ENCODE measurements at places on chromosomes 6 and 20.

DNA sequence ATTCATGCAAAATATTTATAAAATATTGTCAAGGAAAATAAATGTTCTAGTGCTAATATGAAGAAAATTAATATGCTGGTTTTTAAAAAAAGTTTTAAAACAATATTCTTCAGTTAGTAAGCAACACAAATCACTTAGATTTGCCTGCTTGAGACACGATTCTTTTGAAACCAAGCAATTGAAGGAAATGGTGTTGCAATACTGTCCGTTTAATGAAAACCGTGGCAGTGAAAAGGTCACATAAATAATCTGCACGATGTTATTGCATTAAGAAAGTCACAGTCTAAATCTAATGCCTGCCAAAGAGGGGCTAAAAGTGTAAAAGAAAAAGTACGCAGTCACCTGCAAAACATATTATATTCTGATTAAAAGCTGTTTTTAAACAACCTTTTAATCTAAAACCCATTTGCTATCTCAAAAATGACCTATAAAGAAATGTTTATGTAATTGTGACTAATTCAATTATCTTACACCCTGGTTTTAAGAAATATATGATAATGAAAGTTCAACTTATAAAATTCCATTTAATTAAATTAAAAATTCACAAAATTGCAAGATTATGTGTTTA is 143.0 kb downstream of the GMDS start:
- no peak for DNase-seq

DNA sequence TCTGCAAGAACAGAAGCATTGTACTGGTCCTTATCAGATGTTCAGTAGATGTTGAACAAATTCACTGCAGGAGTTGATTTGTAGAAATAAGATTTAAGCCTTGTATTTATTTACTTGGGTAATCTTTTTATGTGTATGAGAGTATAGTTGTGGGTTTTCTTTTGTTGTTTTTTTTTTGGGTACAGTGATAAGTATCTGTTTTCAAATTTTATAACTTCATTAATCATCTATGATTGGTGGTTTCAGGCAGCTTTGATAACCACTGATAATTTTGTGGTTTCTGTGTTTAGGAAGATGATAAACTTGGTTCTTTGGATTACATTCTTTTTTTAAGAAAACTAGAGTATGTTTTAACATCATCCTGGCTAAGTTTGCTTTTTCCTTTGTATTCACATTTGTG is 2.8 kb downstream of the AFDN start:
- DNase-seq, result no peak

GRCh38 chr6:44311304-44311703 is 1.8 kb downstream of the AARS2 start:
- no peak for DNase-seq

DNA sequence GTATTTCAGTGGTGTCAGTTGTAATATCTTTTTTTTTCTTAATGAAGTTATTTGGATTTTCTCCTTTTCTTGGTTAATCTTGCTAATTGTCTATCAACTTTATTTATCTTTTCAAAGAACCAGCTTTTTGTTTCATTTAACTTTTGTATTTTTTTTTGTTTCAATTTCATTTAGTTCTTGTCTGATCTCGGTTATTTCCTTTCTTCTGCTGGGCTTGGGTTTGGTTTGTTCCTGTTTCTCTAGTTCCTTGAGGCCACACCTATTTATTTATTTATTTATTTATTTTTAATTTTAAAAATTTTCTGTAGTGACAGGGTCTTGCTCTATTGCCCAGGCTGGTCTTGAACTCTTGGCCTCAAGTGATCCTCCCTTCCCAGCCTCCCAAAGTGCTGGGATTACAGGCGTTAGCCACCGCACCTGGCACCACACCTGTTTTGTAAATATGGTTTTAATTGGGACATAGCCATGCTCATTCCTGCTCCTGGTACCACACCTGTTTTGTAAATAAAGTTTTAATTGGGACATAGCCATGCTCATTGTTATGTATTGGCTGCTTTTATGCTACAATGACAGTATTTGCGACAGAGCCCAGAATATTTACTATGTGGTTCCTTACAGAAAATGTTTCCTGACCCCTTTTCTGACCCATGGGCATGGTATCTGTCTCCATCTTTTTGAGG is 22.2 kb downstream of the KDM1B start:
- no peak for DNase-seq

GRCh38 chr6:136604928-136605510 is 54.8 kb upstream of the MAP7 start:
- DNase-seq, result no peak

- DNase-seq, result peak; percentile 4
Observed at GRCh38 chr6:87487555-87487954, 14.8 kb downstream of the SLC35A1 start.

DNA sequence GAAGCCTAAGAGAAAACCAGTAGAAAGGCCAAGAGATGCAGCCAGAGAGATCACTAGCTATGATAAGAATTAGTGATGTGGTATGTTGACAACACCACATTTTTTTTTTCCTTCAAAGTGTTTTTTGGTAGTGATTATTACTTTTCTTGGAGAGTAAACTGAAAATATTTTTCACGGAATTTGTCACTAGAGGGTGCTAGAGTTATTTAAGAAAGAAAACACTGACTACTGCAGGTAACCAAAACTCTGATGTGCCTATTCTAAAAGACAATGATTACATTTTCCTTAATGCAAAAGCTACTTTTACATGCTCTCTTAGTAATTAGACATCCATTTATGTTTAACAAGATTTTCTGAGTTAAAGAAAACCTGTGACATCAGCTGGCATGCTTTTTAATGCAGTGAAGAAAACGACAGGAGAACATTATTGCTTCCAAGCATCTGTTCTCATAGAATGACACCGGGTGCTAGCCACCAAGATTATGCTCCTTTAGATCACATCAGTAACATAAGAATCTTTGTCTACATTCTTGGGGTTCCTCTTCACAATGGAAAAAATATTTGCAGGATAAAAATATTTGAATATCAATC is 28.8 kb downstream of the RWDD2A start:
- DNase-seq, result peak; percentile 53

DNA sequence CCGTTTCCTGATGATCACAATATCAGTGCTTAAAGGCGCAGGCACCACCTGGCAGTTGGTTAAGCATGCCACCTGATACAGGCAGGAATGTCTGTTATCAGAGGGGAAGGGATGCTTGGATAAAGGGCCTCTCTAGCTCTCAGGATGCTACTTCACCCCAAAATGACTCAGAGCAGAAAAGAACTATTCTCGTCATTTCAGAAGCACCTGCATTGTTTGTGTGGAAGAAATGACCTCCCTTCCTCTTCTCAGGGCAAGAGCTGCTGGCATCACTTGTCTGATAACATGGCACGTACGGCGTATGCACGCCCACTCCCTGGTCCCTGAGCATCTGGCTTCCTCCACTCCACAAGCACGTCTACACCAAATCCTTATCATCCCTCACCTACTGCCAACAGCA is 47.3 kb downstream of the ATP9A start:
- no peak for DNase-seq

GRCh38 chr6:148842296-148843019 is 95.6 kb downstream of the UST start:
- DNase-seq, result peak; percentile 45

DNA sequence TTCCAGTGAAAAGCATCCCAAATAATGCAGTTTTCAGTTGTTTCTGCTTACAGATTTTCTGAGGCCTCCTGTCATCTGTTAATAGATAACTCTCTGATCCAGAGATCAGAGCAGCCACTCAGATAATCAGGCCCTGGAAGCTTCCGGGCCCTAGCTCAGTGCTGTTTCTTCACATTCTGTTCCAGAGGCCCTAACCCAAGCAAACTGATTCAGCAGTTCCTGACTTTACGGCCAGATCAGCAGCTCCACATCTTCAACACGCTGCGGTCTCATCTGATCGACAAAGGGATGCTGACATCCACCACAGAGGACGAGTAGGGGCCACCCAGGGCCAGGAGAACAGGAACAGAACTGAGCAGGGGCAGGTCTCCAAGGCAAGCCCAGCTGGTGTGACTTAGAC is 63.1 kb downstream of the CDS2 start:
- no peak for DNase-seq

DNA sequence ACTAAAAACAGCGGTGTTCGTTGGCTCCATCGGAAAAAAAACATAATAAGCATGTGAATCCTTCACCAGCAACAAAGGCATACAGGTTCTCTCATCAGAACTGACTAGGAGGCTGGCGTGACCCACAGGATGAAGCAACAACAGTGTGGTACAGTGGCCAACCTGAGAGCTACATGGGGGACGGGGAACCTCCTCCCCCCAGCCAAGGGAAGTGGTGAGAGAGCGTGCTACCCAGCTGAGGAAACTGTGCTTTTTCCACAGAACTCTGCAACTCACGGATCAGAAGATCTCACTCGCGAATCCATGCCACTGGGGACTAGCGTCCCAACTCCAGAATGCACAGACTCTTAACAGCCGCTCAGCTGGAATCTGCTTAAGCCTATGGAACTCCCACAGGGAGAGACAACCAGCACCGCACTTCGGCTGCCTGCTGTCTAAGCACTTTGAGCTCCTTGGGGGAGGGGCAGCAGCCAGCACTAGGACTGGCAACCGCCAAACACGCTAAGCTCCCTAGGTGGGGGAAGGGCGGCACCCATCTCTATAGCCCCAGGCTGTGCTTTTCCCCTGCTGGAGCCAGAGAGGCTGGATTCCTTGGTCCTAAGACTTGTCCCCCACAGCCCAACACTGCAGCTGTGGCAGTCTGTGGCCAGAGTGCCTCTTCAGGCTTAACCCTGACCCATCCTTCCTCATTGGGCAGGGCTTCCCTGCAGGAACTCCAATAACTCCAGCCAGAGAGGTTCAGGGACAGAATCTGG is 538.3 kb upstream of the BTBD3 start:
- no peak for DNase-seq

GRCh38 chr6:107330168-107330567 is 129.2 kb downstream of the PDSS2 start:
- DNase-seq, result no peak
